ENCODE measurements at places on chromosomes 2 and 18.

DNA sequence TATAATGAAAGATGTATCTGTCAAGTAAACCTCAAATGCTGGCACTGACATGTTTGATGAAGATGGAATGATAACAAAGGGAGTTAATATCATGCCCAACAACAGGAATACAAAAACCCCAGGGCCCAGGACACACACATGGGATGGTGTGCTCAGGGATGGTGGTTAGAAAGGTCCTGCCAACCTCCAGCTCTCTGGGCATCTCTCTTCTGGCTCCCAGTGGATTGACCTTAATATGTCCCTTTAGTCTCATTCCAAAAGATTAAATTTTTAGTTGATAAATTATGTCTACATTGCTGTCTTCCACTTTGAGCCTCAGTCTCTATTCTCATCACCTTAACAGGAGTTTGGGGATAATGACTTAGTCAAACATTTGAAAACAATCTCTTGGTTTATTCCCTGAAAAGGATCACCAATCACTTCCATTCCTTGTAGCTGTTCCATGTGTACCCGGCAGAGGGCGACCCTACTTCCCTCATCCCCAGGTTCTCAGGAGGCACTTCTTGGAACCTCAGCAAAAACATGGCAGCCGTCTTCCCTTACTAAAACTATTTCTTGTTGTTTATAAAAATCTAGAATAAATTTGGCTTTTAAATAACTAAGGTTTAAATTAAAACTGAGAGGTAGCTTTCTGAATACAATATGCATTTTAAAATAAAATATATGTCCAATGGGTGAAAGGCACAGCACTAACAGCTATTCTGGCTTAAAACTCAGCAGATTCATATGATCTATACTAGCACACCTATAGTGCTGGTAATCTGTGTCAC, 29.6 kb downstream of the MCEE start:
- peak; percentile 19 for DNase-seq

GRCh38 chr2:154670083-154670482, 28.4 kb upstream of the KCNJ3 start:
- DNase-seq: no peak

DNA sequence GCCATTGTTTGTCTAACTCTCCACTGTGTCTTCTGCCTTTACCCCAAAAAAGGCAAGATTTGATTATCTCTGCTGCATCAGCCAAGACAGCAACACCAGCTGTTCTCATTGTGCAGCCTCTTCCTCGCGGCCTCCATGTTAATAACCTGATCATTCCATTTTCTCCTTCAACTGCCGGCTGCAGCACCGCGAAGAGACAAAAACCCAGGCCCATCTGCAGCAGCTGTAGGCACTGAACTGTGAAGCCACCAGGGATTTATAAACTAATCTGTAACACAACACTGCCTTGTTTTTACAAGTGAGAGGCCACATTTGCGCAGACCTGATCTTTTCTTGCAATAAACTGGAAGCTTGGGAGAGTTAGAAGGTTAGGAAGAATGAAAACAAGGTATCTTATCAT, 147.8 kb downstream of the SATB2 start:
- no peak for DNase-seq

- no peak for DNase-seq
These were observed 19.8 kb downstream of the MAP4K4 start for GRCh38 chr2:101717071-101717845.

DNA sequence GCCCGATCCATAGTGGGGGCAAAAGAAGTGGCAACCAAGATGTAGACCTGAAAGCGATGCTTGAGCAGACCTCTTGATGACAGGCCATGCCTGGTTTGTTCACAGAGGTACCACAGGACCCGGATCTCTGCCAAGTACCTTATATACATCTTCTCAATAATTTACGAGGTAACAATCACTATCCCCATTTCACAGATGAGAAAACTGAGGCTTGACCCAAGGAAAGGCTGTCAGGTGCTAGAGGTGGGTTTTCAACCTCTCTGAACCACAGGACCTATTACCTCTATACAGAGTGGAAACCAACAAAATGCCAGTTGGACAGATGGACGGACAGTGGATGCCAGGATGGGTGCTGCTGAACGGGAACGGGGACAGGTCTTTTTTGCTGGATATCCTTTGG, 13.8 kb upstream of the DIS3L2 start:
- DNase-seq: no peak

- DNase-seq: no peak
These were observed 66.6 kb downstream of the CNTNAP5 start for GRCh38 chr2:124091721-124092120.

- no peak for DNase-seq
These were observed 118.3 kb upstream of the CAB39 start for GRCh38 chr2:230594286-230594840.

DNA sequence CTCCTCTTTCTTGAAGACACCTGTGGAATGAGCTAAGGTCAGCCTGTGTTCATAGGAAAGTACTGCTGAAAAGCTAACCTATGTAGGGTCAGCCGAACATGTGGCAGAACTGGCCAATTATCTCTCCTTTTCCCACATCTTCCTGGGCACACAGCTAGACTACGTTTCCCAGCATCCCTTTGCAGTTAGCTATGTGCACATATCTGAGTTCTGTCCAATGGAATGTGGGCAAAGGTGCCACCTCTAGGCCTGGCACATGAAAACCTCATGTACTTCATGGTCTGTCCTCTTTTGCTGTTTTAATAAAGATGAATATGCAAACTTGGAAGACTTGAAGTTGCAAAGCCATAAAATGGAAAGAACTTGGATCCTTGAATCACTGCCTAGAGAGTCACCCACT, 352.6 kb downstream of the TNS1 start:
- no peak for DNase-seq

- no peak for DNase-seq
These were observed 245.6 kb upstream of the RASGRP3 start for GRCh38 chr2:33230842-33231241.

DNA sequence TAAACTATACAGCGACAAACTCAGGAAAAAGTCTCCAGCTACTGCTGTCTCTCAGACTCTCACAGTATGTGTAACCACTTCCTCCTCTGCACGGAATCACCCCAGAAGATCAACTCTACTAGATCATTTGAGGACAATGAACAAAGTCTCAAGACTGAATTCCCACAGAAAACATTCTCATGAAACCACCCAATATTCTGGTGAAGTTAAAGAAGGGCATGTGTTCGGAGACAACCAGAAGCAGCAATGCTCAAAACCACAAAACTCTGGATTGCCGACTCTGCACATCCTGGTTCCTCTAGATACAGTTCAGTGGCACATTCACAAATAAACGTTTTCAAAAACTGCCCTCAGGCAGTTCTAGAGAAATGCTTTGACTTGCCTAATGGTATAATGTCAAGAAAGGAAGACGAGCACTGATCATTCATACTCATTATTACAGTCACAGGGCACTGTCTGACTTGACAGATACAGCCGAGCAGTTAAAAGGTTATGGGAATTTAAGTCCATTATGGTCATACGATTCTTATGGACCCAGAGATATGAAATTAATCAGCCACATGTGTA, 91.9 kb upstream of the STK17B start:
- peak; percentile 30 for DNase-seq

DNA sequence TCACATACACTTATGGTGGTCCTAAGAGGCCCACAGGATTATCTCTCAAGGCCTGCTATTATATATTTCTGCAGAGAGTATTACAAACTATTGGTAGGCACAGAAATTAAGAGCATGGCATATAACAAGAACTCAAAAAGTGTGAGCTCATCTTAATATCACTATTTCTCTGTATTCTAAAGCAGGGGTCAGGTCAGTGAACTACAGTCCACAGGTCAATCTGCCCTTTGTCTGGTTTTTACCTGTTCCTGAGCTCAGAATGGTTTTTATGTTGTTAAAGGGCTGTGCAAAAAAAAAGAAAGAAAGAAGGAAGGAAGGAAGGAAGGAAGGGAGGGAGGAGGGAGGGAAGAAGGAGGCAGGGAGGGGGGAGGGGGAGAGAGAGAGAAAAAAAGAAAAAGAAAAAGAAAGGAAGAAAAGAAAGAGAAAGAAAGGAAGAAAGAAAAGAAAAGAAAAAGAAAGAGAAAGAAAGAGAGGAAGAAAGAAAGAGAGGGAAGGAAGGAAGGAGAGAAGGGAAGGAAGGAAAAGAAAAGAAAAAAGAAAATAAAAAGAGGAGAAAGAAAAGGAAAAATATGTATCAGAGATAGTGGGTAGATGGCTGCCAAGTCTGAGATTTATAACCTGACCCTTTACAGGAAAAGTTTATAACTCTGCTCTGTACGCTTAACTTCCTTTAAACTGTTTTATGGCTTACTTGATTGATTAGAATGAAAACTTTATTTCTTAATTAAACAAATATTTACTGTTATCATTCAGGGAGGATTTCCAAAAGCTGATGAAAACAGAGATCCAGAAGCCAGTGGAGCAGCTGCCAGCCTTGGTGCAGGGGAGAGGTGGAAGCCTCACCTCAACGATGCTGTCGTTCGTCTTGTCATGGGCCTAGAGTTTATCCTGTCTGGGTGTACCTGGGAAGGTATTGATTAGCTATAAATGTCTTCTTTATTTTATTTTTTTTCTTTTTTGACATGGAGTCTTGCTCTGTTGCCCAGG, 11.2 kb upstream of the SCYGR1 start:
- no peak for DNase-seq

DNA sequence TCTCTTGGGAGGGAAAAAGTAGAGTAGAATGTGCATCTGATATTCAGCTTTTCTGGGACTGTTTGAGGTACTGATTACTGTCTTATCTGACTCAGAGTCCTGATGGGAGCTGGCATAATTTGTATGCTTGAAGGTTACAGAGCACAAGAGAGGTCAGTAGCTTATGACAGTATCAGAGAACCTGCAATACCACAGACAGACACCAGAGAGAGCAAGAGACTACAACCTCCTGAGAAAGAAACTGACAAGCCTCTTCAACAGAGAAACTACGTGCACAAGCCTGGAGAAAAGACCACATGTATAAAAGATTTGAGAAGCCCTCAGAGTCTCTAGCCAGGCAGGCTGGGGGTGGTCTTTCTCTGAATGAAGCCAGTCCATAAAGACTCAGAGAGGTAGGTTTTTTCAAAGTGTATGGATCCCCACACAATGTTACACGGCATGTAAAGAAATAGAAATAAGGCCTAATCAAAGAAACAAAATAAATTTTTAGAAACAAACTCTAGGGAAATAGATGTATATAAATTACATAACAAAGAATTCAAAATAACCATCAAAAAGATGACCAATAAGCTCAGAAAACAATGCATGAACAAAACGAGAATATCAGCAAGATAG, 568.3 kb downstream of the LRRTM4 start:
- DNase-seq: no peak

- no peak for DNase-seq
These were observed 69.6 kb downstream of the COL5A2 start for GRCh38 chr2:189109921-189110397.

GRCh38 chr2:30155202-30155601, 8.4 kb downstream of the YPEL5 start:
- no peak for DNase-seq

- no peak for DNase-seq
These were observed 604.4 kb downstream of the TDRD15 start for GRCh38 chr2:21728133-21728532.

- no peak for DNase-seq
These were observed 36.3 kb downstream of the ST8SIA5 start for GRCh38 chr18:46720521-46720920.

DNA sequence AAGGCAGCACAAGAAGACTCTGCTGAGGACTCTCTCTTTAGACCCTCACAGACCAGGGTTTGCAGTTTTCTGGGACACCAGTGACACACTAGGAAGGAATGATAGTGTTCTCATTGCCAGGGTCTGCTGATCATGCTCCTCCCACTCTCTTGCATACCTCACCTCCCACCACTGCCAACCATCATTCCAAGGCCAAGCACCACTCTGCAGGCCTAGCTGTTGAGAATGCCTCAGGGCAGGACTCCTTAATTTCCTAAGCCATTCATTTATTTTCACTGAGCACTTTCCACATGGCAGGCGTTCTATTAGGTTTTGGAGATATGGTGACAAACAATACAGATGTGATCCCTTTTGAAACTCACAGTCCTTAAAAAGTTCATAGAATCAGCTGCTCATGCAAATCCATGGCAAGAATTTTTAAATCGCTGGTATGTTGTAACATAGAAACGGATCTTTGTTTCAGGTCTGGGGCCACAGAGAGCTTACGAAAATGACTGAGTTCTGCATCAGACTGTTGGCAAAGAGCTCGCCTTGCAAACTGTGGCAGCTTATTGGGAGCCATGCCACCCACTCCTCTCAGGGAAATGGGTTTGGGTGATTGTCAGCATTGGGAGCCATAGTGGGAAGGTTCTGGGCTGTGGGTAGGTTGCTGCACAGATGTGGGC, 78.5 kb downstream of the XDH start:
- DNase-seq: no peak

DNA sequence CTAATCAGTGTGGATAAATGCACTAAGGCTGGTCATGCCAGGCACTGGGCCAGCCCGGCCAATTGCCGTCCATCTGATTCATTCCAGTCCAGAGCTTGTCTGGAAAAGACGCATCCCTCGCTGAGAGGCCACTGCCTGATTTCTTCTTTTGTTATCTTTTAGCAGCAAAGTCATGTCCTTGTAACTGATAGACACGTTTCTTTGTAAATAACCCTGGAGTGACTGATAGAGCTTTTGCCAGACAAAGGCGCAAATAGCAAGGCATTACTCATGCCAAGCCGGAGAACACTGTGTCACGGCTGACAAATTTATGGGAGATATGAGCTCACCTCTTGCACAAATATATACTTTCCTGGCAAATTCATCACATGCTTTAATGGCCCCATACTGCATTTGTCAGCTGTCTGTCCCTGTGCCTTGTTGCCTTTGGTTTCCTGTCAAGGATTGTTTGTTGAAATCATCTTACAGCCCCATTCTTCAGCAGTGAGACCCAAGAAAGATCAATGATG, 164.4 kb downstream of the ETAA1 start:
- DNase-seq: no peak

DNA sequence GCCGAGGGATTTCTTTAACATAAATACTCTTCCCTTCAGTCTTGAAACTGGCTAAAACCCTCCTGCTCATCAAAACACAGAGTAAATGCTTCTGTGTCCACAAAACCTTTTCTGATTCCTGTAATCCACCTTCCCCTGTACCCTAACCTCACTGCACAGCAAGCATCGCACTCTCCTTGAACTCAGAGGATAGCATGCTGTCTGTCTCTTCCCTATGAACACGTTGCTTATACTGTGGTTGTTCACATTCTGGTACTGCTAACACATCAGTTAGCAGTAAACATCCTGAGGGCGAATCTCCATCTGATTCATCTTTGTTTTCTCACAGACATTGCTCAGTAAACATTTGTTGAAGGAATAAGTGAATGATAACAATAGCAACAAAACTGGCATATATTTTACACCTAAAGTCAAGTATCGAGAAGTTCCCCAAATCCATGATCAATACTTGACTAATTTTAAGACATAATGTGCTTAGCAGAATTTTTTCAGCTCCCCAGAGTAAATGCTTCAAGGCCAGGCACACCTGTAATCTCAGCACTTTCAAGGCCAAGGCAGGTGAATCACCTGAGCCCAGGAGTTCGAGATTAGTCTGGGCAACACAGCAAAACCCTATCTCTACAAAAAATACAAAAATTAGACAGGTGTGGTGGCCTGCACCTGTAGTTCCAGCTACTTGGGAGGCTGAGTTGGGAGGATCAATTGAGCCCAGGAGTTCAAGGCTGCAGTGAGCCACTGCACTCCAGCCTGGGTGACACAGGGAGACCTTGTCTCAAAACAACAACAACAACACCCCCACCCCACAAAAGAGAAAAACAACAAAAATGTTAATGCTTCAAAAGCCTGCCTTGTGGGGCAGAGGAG, 45.6 kb upstream of the LPIN2 start:
- DNase-seq: no peak

Measured in stimulated activated CD4-positive, alpha-beta T cell treated with anti-CD3 and anti-CD28 coated beads, TNF-alpha, amount 100 ng/mL, for 1 hour (primary cell).